Stimulated activated CD4-positive, alpha-beta T cell treated with anti-CD3 and anti-CD28 coated beads, Interleukin-1b, Interleukin-23, amount 100 ng/mL, for 1 hour (primary cell): ENCODE measurements at places on chromosomes 11 and 22.

DNA sequence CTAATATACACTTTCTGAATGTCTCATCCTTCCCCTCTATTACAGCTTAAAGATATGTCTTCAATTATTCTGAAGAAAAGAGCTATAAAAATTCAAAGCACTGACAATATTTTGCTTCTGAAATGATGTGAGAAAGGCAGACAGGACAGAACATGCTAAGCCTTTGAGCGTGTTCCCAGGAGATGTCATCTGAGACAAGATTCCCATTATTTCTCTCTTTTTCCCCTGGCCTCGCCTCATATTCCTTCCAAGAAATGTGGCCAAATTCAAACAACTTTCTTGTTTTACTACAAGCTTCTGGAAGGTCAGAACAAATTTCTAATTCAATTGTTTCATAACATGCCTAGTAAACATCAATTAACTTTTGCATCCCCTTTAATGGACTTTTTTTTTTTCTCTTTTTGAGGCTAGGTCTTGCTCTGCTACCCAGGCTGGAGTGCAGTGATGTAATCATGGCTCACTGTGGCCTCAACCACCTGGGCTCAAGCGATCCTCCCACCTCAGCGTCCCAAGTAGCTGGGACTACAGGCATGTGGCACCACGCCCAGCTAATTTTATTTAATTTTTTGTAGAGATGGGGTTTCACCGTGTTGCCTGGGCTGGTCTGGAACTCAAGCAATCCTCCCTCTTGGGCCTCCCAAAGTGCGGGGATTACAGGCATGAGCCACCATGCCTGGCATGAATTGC lies 37.1 kb upstream of the NFRKB start:
- no peak for DNase-seq

DNA sequence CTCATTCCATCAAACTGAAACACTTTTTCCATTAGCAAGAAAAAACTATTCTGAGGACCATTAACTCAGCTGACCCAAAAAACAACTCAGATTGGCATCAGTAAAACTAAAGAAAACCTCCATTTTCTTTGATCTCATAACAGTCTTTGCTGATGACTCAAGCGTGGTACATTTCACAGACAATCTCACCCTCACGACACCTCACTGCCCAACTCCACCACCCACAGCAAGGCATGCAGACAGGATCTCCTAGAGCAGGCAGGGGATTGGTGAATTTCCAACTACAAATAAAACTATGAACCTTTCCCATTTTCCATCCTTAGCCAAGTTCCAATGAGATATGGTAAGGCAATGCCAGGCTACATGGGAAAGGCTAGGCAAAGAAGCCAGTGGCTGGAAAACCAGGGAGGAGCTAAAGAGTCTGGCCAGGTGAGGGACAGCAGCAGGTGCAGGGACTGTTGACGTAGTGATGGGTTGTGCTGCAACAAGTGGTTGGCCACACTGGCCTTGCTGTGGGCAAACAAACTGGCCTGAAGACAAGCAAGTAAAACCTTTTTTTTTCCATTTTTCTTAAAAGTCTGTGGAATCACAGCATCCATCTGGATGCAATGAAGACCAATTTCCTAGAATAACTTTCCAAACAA lies 97.2 kb downstream of the SERGEF start:
- DNase-seq: no peak

GRCh38 chr22:41001722-41002122 lies 50.5 kb downstream of the RBX1 start:
- no peak for DNase-seq

- DNase-seq: no peak
Observed at GRCh38 chr11:4039011-4039410, 55.6 kb upstream of the RRM1 start.

- no peak for DNase-seq
Observed at GRCh38 chr22:16987822-16988221, 20.2 kb downstream of the GAB4 start.

GRCh38 chr22:39478441-39478850 lies 21.6 kb downstream of the MGAT3 start:
- no peak for DNase-seq

GRCh38 chr11:93724089-93724488 lies 17.2 kb downstream of the TAF1D start:
- no peak for DNase-seq

GRCh38 chr11:77200351-77201268 lies 72.6 kb downstream of the MYO7A start:
- DNase-seq: no peak

DNA sequence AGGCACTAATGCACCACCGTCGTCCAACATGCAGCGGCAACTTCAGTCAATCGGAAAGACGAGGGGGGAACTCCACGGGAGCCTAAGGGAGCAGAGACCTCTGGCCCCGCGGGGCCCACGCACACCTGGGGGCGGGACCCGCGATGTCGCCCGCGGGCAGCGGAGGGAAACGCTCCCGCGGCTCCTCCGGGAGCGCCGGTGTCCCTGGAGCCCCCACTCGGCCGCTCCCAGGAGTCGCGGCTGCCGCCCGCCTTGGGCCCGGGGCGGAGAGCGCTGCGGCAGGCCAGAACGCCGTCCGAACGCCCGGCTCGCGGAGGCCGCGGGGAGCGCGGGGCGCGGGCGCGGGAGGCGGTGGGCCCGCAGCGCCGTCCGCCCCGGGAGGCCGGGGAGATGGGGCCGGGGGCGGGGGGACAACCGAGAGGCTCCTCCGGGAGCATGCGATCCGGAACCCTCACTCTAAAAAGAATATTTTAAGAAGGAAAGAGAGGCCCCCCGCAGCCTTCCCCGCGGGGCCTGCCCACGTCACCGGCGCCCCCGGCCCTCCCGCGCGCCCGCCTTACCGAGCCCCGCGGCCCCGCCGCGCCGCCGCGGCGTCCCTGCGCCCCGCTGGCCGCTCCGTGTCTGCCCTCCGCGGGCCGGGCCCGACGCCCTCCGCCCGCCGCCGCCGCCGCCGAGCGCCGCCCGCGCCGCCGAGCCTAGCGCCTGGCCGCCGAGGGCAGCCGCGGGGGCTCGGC lies 86.6 kb upstream of the ARHGAP32 start:
- DNase-seq: no peak

DNA sequence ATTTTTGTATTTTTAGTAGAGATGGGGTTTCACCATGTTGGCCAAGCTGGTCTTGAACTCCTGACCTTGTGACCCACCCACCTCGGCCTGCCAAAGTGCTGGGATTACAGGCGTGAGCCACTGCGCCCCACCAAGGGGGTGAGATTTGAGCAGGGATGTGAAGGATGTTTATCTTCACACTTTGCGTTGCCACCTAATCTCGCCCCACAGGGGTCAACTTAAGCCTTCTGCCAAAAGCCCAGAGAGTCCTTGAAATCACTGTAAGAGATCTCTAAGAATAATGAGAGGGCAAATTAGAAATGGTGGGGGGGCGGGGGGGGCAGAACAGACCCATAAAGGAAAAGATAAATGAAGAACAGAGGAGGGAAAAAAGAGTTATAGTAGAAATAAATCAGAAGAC lies 158.3 kb upstream of the TIMP3 start:
- no peak for DNase-seq

DNA sequence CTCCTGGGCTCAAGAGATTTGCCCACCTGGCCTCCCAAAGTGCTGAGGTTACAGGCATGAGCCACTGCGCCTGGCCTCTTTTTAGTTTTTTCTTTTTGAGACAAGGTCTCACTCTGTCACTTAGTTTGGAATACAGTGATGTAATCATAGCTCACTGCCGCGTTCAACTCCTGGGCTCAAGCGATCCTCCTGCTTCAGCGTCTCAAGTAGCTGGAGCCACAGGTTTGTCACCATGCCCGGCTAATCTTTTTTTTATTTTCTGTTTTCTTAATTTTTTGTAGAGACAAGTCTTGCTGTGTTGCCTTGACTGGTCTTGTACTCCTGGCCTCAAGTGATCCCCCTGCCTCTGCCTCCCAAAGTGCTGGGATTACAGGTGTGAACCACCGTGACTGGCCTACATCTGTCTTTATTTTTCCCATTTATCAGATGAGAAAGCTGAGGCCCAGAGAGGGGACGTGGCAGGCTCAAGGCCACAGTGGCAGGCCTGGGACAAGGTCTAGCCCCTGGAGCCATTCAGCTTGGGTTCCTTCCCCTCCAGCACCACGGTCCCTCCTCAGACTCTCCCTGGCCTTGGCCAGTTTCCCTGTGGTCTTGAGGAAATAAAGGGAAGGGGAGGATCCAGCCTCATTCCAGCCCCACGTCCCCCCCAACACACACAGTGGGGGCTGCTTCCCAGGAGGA lies 2.8 kb upstream of the KDELR3 start:
- no peak for DNase-seq

DNA sequence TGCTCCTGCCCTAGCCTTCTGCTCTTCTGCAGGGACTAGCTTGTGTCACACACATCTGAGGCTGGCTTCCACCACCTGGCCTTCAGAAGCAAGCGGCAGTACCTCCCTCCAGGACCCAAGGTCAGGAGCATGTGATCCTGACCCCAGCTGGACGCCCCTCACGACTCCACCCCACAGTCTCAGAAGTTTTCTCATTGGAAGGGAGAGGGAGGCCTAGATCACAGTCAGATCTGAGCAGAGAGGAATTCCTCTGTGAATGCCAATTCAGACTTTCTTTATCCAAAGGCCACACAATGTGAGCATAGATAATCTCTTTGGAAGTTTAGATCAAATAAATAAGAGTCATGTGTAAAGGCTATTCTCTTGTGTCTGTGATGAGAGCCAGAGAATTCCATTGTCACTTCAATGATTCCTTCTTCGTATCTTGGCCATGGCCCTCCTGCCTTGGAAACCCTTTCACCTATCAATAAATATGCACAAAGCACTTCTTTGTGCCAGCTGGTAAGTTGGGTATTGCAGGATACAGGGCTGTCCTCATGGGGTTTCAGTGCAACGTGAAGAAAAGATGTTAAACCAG lies 142.9 kb downstream of the SNX19 start:
- DNase-seq: no peak

- no peak for DNase-seq
Observed at GRCh38 chr22:33030923-33031525, 27.2 kb downstream of the SYN3 start.

GRCh38 chr11:63958008-63958407 lies 16.4 kb upstream of the COX8A start:
- DNase-seq: no peak

- no peak for DNase-seq
Observed at GRCh38 chr11:105821781-105822180, 200.3 kb downstream of the MSANTD4 start.

DNA sequence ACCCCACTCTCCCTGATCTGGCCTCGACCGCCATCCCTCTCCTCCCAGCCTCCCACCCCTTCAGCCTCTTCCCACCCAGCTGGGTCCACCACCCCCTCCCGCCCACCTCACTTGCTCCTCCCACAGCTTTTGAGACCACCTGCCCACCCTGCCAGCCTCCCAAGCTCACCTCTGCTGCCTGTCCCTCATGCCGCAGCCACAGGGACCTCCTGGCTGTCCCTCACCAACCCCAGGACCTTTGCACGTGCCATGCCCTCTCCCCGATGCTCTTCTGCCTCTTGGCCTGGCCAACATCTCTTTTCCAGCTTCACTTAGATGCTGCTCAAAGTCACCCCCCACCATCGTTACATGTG lies 6.5 kb downstream of the PNPLA5 start:
- no peak for DNase-seq

GRCh38 chr11:119030029-119030328 lies 698 bp downstream of the SLC37A4 start:
- no peak for DNase-seq

DNA sequence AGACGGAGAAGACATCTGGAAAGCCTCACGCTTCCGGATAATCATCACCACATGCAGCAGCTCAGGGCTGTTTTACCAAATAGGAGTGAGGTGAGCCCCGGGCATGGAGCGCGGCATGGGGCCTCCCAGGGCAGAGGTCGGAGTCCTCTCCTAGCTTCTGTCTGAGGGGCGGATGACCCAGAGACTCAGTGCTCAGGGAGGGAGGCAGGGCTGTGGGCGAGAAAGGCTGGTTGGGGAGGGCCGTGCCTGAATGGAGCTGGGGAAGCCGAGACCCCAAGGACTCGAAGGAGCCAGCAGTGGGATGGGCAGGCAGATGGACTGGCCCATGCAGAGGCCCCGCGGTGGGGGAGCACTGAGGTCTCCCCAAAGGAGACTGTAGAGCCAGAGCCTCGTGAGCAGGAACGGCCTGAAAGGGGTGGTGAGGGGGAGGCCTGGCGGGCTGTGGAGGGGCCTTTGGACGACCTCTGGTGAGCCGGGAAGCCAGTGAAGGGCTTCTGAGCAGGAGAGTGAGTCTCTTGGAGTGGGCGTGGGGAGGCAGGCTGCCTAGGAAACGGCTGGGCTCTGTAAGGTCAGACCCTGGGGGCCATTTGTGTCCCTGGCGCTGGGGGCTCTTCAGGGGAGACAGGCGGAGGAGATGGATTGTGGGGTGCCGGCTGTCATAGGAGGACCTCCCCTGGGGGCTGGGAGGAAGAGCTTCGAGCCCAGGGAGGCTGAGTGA lies 24.7 kb upstream of the PANX2 start:
- DNase-seq: no peak

GRCh38 chr11:73237471-73238290 lies 19.6 kb downstream of the P2RY2 start:
- DNase-seq: no peak

- no peak for DNase-seq
Observed at GRCh38 chr11:61749591-61750217, 2.7 kb upstream of the MYRF start.

GRCh38 chr22:47130883-47131631 lies 368.6 kb downstream of the TBC1D22A start:
- DNase-seq: no peak

DNA sequence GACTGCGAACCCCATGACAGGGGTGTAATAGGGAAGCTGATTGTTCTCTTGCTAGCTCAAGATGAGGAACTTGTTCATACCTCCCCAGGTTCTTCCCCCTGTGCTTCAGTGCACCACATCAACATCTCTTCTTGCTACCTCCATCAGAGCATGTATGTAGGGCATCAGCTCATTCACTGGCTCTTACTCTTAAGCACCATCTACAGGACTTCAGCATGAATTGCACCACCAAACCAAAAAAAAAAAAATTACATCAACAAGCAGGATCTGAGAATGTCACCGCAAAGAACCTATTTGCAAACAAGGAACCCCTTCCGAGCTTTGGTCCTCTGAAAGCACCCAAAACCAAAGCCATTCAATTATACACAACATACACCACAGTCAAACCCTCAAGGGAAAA lies 2226.5 kb upstream of the RAG2 start:
- DNase-seq: no peak

GRCh38 chr22:34330432-34330831 lies 410.2 kb upstream of the LARGE1 start:
- DNase-seq: no peak

GRCh38 chr11:13338427-13339069 lies 61.0 kb downstream of the BMAL1 start:
- DNase-seq: no peak

- DNase-seq: no peak
Observed at GRCh38 chr22:26777156-26777801, 119.9 kb downstream of the MIAT start.

GRCh38 chr22:44538518-44539315 lies 40.7 kb upstream of the RTL6 start:
- no peak for DNase-seq

- no peak for DNase-seq
Observed at GRCh38 chr11:122154227-122154626, 38.2 kb upstream of the BLID start.

- DNase-seq: no peak
Observed at GRCh38 chr11:122769126-122769780, 69.0 kb upstream of the CRTAM start.

GRCh38 chr11:103587901-103588788 lies 448.3 kb upstream of the DDI1 start:
- DNase-seq: no peak
